Tibial artery (tissue), 4 donors: ENCODE measurements at places on chromosomes 7 and 10.

- peak; percentile 54 for DNase-seq
These were observed 110.0 kb downstream of the EGFR start for GRCh38 chr7:55128693-55129394.

- DNase-seq: no peak
These were observed 6.1 kb upstream of the PILRA start for GRCh38 chr7:100367251-100367620.

DNA sequence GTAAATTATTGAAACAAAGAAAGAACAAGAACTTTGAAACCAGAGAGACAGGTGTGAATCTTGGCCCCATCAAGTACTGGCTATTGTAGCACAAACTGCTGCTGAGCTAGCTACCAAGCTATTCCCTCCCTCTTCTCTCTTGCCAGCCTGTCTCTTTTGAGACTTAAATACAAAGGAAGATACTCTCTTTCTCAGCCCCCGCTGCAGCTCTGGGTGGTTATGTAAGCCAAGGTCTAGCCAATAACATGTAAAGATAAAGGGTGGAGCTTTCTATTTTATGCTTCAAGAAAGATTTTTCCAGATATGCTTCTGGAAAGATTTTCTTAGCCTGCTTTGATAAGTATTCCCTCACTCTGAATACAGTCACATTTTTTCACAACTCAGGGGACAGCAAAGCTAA is 17.2 kb downstream of the BAZ1B start:
- no peak for DNase-seq

DNA sequence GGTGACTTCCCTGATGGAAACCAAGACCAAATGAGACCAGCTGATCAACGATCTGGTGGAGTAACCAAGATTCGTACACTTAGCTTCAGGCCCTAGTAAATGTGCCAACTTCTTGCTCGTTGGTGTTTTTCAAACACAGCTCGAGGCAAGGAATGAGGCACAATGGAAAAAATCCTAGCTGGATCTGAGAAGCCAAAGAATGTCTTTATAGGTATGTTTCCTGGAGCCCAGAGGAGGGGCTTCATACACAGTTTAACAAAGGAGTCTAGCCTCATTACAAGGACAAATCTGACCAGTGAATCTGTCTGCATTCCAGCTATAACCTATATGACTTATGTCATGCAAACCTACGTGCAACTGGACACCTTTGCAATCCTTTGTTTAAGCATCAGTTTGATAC is 3.7 kb downstream of the COL17A1 start:
- DNase-seq: no peak

DNA sequence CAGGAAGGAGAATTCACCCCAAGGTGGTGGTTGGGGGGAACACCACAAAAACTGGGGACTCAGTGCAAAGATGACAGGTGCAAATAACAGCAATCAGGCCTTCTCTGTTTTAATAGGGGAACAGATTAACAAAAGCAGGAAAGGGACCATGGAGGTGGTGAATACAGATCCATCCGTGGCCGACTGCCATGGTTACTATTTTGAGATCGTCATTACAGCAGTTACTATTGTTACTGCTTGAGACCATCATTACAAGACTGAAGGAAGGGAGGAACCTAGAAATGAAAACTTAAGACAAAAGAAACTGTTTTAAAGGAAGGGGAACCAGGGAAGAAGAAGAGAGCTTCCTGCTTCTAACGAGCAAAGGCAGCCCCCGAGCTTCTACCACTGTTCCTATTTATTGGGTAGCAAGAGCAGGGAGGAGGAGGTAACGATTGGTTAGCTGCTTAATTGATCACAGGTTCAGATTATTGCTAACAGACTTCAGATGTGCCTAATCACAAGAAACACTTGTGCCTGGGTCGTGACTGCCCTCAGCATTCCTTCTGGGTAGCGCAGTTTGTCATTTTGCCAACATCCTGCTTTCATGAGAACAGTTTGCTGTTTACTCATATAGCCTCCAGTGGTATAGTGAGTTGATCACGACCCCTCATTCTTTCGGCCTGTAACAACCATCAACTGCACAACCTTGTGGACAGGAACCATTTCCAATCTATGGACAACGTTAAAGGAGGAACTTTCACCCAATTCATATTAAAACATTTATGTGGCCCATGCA is 216.3 kb downstream of the CHCHD3 start:
- DNase-seq: no peak

GRCh38 chr7:85021101-85021704 is 165.7 kb downstream of the SEMA3D start:
- DNase-seq: no peak

DNA sequence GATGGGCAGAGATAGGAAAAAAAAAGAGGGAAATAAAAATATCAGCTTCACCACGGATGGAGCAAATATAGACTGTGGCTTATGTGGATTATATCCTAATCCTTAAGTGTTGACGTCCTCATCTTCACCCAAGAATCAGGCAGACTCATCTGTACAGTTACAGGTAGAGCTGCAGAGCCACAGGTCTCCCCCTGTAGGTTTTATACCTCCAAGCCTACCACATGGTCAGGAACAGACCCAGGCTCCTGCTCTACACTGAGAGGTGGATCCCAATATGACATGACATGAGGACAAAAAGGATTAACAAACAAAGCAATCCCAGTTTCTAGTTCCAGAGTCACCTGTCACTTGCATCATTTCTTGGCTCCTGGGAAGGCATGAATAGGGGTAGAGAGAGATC is 400.8 kb downstream of the SEMA3D start:
- DNase-seq: no peak

DNA sequence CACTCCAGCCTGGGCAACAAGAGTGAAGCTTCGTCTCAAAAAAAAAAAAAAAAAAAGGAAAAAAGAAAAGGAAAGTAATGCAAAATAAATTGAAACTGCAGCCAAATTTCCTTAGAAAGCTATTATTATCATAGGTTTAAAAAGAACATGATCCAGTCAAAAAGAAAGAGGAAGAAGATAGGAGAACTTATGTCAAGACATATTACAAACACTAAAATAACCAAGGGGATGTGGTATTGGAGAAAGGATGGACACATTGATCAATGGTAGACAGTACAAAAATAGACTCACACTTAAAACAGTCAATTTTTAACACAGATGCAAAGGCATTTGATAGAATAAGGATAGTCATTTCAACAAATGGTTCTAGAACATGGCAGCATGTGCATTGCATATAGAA is 27.3 kb upstream of the PFKP start:
- DNase-seq: no peak

GRCh38 chr10:24952707-24953645 is 570 bp upstream of the PRTFDC1 start:
- peak; percentile 50 for DNase-seq

GRCh38 chr10:3438606-3439005 is 266.0 kb upstream of the PITRM1 start:
- no peak for DNase-seq

GRCh38 chr7:114539575-114539974 is 125.0 kb downstream of the FOXP2 start:
- DNase-seq: no peak

DNA sequence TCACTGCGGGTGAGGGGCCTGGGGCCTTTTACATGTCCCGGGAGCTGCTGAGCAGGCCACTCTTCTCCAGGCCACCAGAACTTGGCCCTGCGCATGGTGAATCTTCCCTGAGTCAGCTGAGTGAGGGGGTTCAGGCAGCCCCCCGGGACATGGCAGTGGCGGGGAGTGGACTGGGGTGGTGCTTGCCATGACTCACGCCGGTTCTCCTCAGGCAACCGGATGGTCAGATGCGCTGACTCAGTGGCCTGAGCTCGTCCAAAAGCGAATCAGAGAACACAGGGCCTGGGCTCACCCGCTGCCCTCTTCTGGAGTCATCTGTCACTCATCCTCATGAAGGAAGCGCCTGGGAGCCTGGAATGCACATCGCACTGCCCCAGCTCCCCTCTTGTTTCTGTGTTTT is 33.5 kb downstream of the HTRA1 start:
- peak; percentile 94 for DNase-seq

DNA sequence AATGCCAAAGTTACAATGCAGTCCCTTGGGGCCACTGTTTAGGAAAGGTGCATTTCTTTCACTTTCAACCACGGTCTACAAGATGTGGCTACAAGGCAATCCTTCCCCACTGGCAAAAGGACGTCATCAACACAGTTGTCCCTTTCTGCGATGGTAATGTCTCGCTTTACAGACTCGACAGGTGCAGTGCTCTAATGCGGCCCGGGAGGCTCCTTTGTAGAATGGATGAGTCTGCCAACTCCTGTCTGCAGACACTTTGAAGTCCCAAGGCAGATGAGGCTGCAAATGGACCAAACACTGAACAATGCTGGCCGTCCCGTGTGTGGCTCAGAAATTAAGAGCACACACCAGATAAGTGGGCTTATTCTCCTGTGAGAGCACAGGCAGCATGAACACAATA is 133.7 kb downstream of the PIP4K2A start:
- no peak for DNase-seq

DNA sequence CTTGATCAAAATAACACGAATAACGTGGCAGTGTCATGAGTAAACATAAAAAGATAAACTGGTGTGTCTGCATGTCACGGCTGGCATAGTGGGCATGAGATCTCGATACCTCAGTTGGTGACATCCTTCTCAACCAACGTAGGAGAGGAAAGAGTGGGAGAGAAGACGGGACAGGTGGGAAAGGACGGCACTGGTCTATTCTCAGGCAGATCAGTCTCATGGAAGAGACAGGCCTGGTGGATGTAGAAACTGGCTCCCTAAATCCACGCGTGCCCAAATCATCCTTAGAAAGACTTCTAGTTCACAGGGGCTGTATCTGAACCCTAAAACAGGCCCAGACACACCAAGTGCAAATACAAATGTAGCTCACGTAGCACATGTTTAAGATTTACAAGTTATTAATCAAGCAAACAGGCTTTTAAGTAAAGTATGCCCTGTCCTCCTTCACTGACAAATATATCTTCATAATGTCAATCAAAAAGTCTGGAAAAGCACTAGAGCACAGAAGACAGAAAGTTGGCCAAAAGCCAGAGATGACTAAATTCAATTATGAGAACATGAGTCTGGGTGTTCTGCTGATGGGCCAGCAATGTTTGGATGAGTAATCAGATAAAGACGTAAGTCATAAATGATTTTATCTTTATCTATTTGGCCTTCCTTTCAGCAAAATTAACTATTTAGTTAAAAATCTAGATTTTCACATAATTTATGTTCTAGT is 56.3 kb downstream of the SFMBT2 start:
- DNase-seq: no peak

GRCh38 chr7:148402159-148402558 is 188.4 kb upstream of the C7orf33 start:
- no peak for DNase-seq

DNA sequence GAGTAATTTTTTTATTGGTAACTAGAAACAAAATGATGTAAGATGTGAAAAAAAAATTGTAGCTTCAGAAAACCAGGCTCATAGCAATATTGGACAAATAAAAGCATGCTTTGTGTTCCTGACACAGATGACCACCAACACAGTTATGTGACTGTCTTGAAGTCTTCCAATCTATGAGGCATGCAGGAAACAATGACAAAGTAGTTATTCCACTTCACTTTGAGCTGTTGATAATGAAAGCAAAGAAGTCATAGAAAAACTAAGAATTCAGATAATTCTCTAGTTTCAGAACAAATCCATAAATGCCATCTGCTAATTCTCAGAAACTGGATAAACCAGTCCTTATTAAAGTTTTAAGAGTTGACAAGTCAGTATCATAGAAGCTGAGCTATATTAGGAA is 378.4 kb upstream of the SEMA3D start:
- no peak for DNase-seq

- DNase-seq: no peak
These were observed 278.5 kb upstream of the KLF14 start for GRCh38 chr7:131012477-131013031.

GRCh38 chr10:63666836-63667383 is 145.7 kb downstream of the REEP3 start:
- no peak for DNase-seq

DNA sequence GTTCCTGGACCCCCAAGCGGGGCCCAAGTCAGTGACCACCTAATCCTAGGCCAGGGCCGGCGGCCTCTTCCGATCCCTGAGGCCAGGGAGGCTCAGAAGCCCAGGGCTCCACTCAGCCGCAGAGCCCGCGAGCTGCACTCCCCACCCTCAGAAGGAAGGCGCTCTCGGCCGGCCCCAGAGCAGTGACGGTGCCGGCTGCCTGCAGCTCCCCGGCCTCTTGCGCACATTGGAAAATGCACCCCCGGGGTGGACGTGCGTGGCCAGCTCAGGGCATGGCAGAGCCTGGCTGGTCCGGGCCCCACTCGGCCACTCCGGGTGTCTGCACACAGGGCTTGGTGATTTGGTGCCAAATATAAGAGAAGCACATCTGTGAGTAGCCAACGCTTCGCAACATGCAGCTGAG is 269.1 kb downstream of the PTPRN2 start:
- DNase-seq: no peak

GRCh38 chr10:132611986-132612385 is 74.4 kb downstream of the INPP5A start:
- DNase-seq: no peak

- peak; percentile 68 for DNase-seq
These were observed 448 bp upstream of the SRPK2 start for GRCh38 chr7:105389088-105389650.

GRCh38 chr10:44258019-44258418 is 126.9 kb downstream of the CXCL12 start:
- no peak for DNase-seq

DNA sequence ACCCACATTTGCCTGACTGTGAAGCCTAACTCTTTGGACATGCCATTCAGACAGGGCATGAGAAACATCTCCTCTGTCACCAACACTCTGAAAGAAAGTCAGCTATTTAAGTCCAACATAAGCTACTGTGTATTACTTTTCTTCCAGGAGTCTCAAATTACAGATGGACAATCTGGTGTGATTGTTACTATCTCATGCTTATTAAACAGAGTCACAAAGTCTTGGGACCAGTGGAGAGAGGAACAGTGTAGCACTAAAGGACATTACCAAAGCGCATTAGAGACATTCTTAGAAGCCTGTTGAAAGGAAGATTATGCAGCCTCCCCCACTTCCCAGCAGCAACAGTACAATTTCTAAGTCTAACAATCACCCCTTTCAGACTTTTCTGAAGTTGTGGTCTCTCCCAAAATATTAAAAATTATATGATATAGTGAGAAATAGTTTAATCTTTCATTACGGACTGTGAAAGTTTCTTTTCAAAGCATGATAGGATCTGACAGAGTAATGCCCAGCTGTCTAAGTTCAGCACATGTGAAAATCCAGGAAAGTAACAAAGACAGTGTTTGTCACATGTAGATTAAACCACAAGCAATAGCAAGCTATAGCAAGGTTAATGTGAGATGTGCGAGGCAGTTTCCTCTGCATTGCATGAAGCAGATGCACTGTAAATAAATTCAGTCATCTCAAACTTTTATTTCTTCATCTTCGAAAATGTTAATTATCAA is 280.9 kb upstream of the FZD8 start:
- DNase-seq: no peak

GRCh38 chr10:4136121-4136520 is 351.1 kb upstream of the KLF6 start:
- no peak for DNase-seq

- no peak for DNase-seq
These were observed 6.5 kb downstream of the LBX1 start for GRCh38 chr10:101222683-101223273.
